ENCODE measurements at places on chromosomes 16 and 17. TPM values are rescaled to one million over a fixed set of nuclear protein-coding genes. Genes with fewer than 3 reads are reported as not detected.

HCRT gene
- not detected for total RNA-seq

ZPBP2 gene
- total RNA-seq: not detected

ENO3 gene
- total RNA-seq: 17.2 TPM

RDM1 gene
- total RNA-seq: not detected

KRTAP4-4 gene
- total RNA-seq: not detected

IGFALS gene
- 0.80 TPM for total RNA-seq

FAM171A2 gene
- total RNA-seq: 0.08 TPM

WNK4 gene
- 0.74 TPM for total RNA-seq

SECTM1 gene
- 2.1 TPM for total RNA-seq

CLEC3A gene
- total RNA-seq: not detected

CIBAR2 gene
- total RNA-seq: not detected

DHX8 gene
- total RNA-seq: 88.8 TPM

ZMYND15 gene
- 3.1 TPM for total RNA-seq

SPN gene
- 45.7 TPM for total RNA-seq

ITGAX gene
- total RNA-seq: 5.5 TPM

TBX2 gene
- not detected for total RNA-seq

MEIOC gene
- 0.08 TPM for total RNA-seq

NPIPA7 gene
- total RNA-seq: 8.3 TPM

ZP2 gene
- total RNA-seq: not detected

ARL5C gene
- not detected for total RNA-seq

ABCC11 gene
- 0.08 TPM for total RNA-seq

GAS2L2 gene
- total RNA-seq: 0.22 TPM

PROCA1 gene
- 3.5 TPM for total RNA-seq

EVI2A gene
- total RNA-seq: 37.8 TPM

SLFN12 gene
- total RNA-seq: 1.3 TPM

MFAP4 gene
- total RNA-seq: not detected

PRKCB gene
- total RNA-seq: 64.7 TPM

GINS2 gene
- 1.1 TPM for total RNA-seq

GPR139 gene
- total RNA-seq: not detected

ARL4D gene
- total RNA-seq: 2.9 TPM

OSGIN1 gene
- 2.6 TPM for total RNA-seq

CTRB2 gene
- not detected for total RNA-seq
